ENCODE measurements at places on chromosomes 6 and 20. TPM values are rescaled to one million over a fixed set of nuclear protein-coding genes. Genes with fewer than 3 reads are reported as not detected.

DNA sequence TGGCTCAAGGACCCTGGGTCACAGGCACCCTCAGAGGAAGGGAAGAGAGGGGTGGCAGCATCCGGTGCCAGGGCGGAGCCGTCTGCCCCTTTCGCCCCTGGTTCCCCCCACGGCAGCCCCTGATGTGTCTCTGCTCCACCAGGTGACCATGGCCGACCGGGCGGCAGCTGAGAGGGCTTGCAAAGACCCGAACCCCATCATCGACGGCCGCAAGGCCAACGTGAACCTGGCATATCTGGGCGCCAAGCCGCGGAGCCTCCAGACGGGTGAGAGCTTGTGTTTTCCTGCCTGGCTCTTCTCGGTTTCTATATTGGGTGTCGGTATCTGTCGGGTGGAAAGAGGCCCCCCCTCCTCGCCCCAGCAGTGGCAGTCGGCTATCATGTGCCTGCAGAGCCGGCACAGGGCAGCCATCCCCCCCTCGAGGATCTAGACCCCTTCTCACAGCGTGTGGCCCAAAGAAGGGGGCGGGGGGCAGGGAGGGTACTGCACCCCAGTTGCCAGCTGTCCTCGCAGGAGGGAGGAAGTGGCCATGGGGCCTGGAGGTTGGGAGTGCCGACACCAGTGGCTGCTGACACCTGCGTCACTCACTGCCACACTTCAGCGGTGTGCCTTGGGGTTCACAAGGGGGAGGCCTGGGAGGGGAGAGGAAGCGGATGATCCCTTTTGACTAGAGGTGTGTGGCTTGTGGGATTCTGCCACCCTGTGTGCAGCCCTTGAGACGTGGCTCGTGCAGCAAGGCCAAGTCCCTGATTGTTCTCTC, 1.5 kb downstream of the RBM38 start:
- DNase-seq = peak; percentile 88

Gene ACOT8
- 22.1 TPM for total RNA-seq

GRCh38 chr20:2149507-2149906, 47.9 kb downstream of the STK35 start:
- peak; percentile 10 for DNase-seq

GRCh38 chr6:143692696-143693095, 14.9 kb downstream of the PHACTR2 start:
- DNase-seq = no peak

Gene DDR1
- total RNA-seq = 362 TPM

- DNase-seq = no peak
Measured at GRCh38 chr6:145206247-145206907, 528.9 kb downstream of the EPM2A start.

DNA sequence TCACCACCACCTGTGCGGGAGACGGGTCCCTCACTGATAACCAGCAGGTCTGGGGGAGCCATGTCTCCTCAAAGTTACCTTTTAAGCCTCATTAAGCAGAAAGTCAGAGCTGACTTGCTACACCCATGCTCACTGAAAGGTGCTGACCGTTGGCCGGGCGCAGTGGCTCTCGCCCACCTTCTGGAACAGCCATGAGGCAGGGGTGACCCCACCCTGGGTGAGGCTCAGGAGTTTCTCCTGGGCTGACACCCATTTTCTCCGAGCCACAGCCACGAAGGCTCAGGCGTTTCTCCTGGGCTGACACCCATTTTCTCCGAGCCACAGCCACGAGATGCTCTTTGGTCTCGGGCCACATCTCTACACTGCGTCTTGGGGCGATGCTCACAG, 10.2 kb downstream of the BHLHE23 start:
- DNase-seq = no peak

Gene NRSN1
- not detected for total RNA-seq

GRCh38 chr6:150687508-150687907, 87.8 kb downstream of the PLEKHG1 start:
- peak; percentile 69 for DNase-seq

Data from kidney (tissue), 22 donors.